ENCODE measurements at places on chromosomes 12 and 14. TPM values are rescaled to one million over a fixed set of nuclear protein-coding genes. Genes with fewer than 3 reads are reported as not detected.
A peak's percentile ranks its signal among the peaks of the same experiment; 100 is the strongest.

GRCh38 chr12:1629338-1630132 lies 504 bp downstream of the WNT5B start:
- DNase-seq: peak; percentile 56

- peak; percentile 77 for DNase-seq
Measured at GRCh38 chr14:21098076-21098891, at the start of gene ZNF219. Gene ZNF219, minus strand, starts transcription at chr14:21098655. Its CDS starts 5,064 bp downstream, at chr14:21093591.

The ZC2HC1C gene
- total RNA-seq: 11.3 TPM

The MMP14 gene
- total RNA-seq: 22.5 TPM

DNA sequence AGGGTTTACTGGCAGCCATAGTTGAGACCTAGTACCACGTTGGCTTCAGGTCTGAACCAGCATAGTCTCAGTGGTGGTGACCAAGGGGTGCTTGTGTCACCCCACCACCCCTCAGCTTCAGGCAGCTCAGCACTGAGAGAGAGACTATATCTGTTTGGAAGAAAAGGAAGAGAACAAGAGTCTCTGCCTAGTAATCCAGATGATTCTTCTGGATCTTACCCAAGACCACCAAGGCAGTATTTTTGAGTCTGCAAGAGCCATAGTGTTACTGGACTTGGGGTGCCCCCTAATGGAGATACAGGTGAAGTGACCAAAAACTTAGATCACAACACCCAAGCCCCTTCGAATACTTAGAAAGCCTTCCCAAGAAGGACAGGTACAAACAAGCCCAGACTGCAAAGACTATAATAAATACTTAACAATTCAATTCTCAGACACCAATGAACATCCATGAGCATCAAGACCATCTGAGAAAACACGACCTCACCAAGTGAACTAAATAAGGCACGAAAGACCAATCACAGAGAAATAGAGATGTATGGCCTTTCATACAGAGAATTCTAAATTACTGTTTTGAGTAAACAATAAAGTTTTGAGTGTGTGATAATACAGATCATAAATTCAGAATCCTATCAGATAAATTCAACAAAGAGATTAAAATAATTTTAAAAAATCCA lies 107.0 kb downstream of the HELB start:
- no peak for DNase-seq

DNA sequence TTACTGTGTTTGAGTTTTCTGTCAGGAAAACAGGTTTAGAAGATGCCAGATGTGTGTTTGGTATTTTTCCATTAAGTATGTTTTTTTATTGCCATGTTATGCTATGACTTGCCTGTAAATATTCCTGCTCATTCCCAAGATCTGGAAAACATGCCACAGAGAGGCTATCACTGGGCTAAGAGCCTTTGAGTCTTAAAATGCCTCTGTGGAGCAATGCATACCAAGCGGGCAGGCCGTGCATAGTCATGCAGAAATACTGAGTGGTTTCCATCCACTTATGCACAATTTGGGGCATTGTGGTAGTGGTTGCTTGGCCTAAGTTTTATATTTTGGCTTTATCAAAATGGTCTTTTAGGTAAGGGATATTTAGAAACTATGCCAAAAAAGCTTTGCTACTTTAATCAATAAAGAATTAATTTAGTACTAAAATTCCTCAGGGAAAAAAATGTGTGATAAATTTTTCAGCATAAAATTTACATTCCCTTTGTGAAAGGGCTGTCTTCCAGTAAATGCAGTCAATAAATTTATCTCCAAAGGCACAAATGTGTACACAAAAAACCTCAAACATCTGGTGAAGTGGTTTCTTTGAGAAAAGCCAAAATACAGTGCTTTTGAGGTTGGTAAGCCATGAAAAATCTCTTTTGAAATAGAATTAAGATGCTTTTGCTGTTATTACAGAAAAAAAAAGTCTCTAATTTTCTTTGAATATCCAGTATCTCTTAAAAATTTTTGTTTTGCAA lies 341.3 kb upstream of the FBXO33 start:
- DNase-seq: no peak
